ENCODE measurements at places on chromosomes 3 and 15. TPM values are rescaled to one million over a fixed set of nuclear protein-coding genes. Genes with fewer than 3 reads are reported as not detected.

The GPR149 gene
- not detected for total RNA-seq

The PP2D1 gene
- not detected for total RNA-seq

The MINAR1 gene
- 0.36 TPM for total RNA-seq

The FETUB gene
- total RNA-seq: not detected

The DPPA2 gene
- not detected for total RNA-seq

The EPB42 gene
- total RNA-seq: not detected

The SLC28A2 gene
- total RNA-seq: not detected

The SCN11A gene
- total RNA-seq: 0.03 TPM

The CCR4 gene
- total RNA-seq: 0.12 TPM

The CLSTN2 gene
- total RNA-seq: 27.5 TPM

The ALDH1A3 gene
- 10.3 TPM for total RNA-seq

The STAC gene
- total RNA-seq: 0.31 TPM

The SPTBN5 gene
- total RNA-seq: 3.9 TPM

The DTX3L gene
- 12.1 TPM for total RNA-seq

The RNU5B-1 gene
- total RNA-seq: 41.1 TPM

The FRMD5 gene
- total RNA-seq: 88.6 TPM

The TNNC1 gene
- total RNA-seq: 3,477 TPM

The TMEM212 gene
- total RNA-seq: not detected

The PGBD4 gene
- 2.9 TPM for total RNA-seq

The FSD2 gene
- 49.4 TPM for total RNA-seq

Measured in right cardiac atrium (tissue), 5 donors.